ENCODE measurements at places on chromosomes 1 and 21.

GRCh38 chr1:51294566-51295184 lies 35.7 kb downstream of the TTC39A start:
- DNase-seq: no peak

DNA sequence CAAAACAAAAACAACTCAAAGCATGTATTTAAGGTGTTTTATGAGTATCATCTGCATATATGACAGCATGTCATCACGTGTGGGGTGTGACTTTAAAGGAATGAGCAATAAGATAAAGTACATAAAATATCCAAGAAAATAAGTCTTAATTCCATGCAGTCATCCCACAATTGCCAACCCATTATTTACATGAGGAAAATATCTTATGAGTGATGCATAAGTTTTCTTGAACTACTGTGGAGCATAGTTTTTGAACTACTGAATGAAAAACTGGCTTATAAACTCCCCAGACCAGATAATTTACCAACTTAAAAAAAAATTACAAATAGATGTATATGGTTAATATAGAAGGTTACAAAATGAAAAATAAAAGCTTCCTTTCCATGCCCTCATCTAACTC lies 29.7 kb upstream of the MTMR11 start:
- no peak for DNase-seq

GRCh38 chr21:27017246-27017645 lies 50.4 kb upstream of the ADAMTS5 start:
- DNase-seq: no peak

GRCh38 chr1:47997289-47998200 lies at the start of gene TRABD2B:
TRABD2B (minus strand) TSS chr1:47997385.
- DNase-seq: peak; percentile 42

- no peak for DNase-seq
Measured at GRCh38 chr1:195738966-195739650, 869.1 kb downstream of the KCNT2 start.

DNA sequence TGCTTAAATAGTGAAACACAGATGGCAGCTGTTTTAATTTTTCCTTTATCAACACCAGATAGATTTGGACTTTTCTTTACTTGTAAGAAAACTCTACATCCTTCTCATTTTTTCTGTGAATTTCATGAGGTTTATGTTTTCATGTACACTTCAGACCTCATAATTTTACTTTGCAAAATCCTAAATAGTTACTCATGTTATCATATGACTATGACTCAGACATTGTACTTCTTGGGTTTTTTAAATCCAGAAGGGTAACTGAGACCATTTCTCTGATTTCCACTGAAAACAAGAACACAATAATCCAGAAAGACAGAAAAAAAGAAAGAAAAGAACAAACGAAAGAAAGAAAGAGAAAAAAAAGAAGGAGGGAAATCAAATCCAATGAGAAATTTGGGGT lies 1021.6 kb downstream of the NCAM2 start:
- no peak for DNase-seq

GRCh38 chr1:151039521-151039920 lies 3.1 kb downstream of the BNIPL start:
- DNase-seq: no peak

DNA sequence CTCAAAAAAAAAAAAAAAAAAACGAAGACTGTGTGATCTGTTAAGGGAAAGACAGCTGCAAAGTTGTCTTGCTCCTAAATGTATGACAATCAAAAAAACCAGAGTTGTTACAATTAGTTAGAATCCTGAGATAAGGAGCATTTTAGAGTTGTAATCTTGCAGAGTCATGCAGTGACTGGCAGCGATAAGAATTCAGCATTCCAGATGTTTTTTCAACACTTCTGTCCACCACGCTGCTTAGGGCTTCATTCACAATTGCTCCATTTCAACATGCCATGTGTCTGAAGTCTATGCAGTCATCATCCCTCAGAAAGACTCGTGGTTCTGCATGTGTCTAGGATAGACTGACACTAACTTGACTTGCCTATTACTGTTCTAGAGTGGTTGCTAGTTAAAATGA lies 102.4 kb upstream of the BACE2 start:
- no peak for DNase-seq

DNA sequence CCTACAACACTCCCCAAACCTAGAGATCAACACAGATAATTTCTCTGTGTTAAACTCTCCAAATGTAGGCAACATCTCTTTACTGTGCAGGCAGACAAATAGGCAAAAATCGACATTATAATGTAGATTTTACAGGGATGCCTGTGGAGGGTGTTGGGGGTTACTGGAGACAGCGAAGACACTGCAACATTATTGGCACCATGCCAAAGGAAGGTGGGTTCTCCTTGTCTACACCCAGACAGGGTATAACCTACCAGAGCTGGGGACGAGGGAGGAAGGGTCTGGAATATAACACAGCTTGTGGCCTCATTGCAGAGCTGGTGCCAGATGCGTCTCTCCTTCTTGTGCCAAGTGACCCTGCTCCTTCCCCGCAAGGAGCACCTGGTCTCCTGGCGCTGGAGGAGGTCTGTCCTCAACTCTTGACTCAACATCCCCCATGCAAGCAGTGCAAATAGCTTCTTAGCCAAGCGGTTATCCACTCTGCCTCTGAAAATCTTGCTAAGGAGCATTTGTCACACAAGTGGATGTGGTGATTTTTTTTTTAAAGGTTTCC lies 404.0 kb downstream of the PRDM2 start:
- no peak for DNase-seq

GRCh38 chr1:209505044-209505443 lies 78.5 kb upstream of the CAMK1G start:
- no peak for DNase-seq

DNA sequence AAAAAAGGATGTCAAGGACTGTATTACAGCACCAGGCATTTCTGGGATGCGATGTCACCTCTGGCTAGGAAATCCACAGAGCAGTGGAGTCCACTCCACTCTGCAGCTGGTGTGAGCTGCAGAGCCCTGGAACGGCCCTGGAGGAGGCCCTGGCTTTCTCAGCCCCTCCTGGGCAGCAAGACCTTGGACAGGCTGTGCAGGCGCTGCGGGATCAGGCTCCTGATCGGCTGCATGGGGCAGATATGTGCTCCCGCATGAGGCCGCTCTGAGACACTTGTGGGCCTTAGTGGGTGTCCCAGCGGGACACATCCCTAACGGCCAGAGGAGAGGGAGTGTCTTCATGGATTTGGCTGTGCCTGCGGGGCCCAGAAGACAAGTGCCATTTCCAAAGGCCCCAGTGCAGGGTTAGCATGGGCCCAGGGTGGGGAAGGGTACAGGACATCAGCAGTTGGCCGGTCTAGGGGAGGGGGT lies 6.2 kb downstream of the DNMT3L start:
- DNase-seq: no peak

GRCh38 chr1:23875382-23875781 lies 7.3 kb upstream of the FUCA1 start:
- no peak for DNase-seq

GRCh38 chr1:88979749-88980116 lies 12.7 kb downstream of the KYAT3 start:
- no peak for DNase-seq

DNA sequence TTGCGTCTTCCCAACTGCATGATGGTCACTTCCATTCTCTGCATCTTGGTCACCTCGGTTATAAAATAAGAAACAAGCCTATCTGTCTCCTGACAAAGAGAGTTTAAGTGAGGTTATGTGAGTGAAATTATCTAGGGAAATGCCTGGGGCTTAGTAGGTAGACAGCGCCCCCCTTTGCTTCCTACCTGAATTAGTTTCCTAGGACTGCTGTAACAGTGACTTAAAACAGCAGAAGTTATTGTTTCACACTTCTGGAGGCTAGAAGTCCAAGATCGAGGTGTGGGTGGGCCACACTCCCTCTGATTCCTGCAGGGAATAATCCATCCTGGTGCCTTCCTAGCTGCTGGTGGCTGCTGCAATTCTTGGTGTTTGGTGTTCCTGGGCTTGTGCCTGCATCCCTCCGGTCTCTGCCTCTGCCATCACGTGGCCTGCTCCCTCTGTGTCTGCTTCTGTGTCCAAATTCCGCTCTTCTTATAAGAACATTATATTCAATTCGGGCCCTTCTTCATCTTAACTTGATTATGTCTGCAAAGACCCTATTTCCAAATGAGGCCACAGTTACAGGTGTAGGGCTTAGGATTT lies 92.6 kb downstream of the IGSF21 start:
- no peak for DNase-seq

DNA sequence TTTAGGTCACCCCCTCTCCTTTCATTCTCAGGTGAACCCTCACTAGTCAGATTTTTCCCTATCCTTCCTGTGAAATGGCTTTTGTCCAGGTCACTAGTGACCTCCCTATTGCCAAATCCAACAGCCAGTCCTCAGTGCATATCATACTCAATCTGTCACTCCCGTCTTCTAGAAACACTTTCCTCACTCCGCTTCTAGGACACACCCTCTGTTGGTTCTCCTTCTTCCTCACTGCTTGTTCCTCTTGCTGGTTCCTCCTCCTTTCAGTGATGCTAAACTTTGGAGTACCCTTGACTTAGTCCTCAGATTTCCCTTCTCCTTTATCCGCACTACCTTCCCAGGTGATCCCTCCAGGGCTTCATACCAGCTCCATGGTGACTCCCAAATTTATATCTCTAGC lies 94.3 kb downstream of the RNF220 start:
- no peak for DNase-seq

DNA sequence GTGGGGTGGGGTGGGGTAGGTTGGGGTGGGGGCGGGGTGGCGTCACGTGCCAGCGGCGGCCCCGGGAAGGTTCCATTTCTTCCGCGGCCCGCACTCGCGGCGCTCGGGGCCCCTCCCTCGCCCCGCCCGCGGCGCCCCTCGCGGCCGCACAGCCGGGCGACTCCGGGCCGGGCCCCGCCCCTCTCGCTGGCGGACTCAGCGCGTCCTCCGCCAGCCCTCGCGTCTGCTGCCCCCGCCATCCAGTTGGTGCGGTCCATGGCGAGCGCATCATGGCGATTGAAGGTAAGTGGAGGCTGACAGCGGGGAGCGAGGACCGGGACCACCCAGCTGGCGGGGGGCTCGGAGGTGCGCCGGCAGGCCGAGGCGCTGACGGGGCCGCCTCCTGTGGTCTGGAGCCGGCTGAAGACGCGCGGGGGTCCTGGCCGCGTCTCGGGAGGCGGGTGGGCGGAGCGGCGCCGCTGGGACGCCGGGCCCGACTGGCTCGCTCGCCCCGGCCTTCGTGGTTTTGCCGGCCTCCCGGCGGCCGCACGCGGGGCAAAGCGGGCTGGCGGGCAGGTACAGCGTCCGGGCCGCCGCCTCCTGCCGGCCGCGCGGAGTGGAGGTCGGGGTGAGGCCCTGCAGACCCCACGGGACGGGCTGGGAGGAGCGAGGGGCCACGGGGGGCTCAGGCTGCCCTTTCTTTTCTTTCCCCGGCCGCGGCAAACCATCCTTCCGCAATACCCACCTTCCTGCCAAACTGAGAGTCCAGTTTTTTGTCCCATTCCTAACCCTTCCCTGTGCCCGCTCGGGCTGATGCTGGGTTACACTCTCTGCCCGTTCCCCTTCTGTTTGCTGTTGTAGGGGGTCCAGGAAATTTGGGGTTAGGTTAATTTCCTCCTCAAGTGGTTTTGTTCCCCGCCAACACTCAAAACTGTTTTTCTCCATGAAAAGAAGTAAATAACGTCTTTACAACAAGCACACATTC lies at the start of gene SYT14:
Gene SYT14 (plus strand): TSS at position 222 of the 964 bp plus-strand sequence. CDS start 48 bp downstream, at position 270.
- DNase-seq: no peak

DNA sequence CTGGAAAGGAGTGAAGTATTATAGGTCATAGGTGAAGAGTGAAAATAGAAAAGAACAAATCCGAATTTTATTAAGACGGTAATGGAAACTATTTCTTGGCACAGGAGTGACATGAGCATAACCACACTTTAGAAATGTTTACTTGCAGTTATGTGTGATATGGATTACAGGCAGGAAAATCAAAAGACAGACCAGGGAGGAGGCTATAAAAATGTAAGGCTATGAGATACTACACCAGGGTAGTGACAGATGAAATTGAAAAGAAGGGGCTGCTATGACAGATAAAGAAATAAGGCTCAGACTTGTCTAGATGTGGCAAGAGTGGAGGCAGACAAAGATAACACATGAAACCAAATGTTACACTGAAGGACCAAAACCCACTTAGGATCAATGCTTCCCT lies 31.7 kb downstream of the GPATCH2 start:
- no peak for DNase-seq

DNA sequence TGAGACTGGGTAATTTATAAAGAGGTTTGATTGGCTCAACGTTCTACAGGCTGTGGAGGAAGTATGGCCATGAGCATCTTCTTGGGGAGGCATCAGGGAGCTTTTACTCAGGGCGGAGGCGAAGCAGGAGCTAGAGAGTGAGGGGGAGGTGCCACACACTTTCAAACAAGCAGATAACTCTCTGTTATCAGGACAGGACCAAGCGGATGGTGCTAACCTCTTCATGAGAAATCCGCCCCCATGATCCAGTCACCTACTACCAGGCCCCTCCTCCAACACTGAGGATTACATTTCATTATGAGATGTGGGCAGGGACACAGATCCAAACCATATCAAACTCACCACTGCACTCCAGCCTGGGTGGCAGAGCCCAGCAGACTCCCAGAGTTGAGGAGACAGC lies 11.5 kb upstream of the LRRC47 start:
- no peak for DNase-seq

DNA sequence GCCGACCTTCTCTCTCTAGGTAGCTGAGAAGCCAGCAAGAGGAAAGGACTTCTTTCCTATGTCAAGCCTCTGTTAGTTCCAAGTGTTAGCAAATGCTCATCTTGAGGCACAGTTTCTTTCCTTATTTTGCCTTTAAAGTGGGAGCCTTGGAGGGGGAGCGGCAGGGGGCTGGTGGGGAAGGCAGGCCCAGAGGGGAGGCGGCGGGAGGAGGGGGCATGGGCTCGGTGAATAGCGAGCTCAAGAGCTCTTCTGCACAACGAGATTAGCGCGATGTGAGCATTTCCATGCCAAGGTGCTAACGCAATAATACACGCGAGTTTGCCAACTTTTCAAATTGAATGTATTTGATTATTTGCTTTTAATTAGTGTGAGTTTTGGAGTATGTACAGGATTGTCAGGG lies 372.6 kb downstream of the RPS6KC1 start:
- DNase-seq: no peak

- DNase-seq: no peak
Measured at GRCh38 chr1:231166398-231166797, 4.5 kb downstream of the TRIM67 start.

DNA sequence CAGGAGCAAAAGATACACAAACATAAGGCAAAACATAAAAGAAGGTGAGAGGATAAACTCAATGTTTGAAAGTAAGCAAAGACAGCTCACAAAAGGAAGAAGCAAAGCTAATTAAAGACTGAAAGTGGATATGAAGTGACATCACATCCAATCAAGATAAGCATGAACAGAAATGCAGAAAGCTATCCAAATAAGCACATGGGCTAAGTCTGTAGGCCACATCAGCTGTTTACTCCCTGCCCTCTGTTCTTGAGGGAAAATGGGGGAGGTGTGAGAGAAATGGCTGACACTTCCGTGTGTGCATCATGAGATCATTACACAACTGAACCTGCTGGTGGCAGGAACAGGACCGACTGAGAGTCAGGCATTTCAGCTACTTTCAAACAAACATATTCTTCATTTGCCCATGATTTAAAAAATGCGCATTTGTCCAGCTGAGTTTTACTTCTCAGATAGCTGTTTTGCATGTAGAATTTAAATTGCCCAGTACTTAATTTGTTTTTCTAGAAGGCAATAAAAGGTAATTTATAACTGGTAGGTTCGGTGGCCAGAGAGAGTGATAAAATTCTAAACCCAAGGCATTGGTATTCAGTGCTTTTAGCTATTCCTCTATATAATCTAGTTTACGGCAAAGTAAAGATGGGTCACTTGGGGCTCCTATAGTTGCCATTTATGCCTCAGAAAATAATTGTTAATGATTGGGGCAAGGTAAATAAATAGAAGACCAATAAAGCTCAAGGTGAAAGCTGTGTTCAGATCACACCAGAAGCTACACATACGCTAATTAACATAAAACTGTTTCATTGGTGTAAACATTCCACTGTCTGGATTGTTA lies 27.2 kb upstream of the MAN1A2 start:
- no peak for DNase-seq

Data from activated CD4-positive, alpha-beta T cell treated with anti-CD3 and anti-CD28 coated beads for 1 hour (primary cell).